HCT116 (cell line): ENCODE measurements at places on chromosomes 2 and 18.

DNA sequence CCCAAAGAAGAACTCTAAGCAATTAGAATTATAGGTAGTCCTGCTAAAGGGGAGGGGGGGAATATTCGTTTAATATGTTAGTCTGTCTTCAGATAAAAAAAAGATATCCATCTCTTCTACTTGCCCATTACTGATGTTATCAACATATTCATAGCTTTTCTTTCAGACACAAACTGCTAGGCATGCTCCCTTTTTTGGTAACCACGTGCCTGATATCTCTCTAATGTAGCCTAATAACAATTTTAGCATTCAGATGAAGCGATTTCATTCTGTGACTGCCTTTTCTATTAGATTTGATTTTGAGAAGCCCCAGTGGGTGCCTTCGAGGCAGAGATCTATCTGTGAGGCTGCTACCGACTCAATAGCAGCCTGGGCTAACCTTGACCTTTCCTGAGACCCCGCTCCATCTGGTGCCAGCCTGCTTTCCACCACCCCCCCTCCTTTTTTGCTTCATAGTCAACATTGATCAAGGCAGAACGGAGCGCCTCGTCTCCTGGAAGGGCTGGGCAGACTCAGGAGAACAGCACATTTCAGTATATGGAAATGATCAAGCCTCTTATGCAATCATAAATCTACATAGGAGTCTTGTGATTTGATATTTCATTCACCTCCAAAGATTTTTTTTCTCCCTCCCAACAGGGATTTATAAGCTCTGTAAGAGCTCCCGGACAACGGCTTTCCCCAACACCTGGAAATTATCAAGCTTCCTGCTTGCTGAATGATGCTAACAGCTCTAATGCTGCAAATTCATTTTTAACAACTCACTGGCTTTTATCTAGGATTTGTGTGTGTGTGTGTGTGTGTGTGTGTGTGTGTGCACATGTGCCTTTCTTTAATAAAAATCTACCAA lies 14.7 kb upstream of the BCL11A start:
- DNase-seq = no peak

DNA sequence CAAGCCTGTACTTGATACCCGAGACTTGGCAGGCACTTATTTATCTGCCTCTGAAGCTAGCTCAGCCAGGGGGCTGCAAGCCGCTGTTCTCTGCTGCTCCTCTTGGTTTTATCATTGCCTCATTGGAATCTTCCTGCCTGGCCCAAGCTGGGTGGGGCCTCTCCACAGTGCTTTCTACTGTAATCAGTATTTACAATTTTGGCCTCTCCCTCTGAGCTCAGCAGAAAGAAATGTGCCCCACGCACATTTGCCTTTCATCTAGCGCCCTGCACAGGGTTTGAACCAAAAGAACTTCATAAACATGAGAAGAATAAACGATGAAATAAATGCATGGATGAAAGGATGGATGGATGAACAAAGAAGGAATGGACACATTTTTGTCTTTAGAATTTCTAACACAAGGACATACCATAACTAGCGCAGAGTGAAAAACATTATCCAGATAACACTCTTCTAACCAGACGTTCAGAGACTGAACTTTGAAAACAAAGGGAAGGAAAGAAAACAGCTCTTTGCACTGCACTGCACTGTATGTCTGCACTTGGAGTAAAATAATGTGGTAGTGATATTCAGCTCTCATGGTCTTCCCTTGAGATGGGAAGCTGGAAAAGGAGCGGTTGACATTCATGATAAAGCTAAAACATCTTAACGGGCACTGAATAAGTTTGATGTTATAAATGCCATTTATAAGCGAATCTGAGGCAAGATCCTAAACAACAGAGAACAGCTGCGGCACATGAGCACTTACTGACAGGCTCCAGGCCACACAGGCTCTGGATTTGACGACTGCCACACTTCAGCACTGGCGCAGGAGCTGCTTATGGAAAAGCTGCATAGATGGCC lies 86.8 kb upstream of the SP3 start:
- DNase-seq = peak; percentile 74

GRCh38 chr18:39935598-39935997 lies 2019.4 kb upstream of the PIK3C3 start:
- no peak for DNase-seq

DNA sequence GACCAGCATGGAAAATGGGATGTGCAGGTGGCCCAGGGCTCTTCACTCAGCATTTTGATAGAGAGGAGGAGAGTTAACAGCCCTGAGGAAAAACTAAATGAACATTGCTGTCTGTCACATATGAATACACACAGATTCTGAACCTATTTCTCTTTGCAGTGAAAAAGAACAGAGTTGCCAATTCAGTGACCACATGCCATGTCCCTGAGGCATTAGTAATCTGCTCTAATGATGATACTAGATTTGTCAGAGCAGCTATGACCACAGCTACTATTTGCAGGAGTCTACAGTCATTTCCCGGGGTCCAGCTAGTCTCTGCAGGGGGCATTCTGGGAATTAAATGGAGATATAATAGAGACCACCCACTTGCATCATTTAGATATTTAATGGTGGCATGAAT lies 267.6 kb downstream of the TMX3 start:
- DNase-seq = no peak

GRCh38 chr18:30929718-30930117 lies 112.8 kb downstream of the DSC3 start:
- no peak for DNase-seq

GRCh38 chr2:11433822-11434221 lies 32.1 kb downstream of the E2F6 start:
- no peak for DNase-seq

- DNase-seq = no peak
Measured at GRCh38 chr2:115075800-115076199, 633.4 kb downstream of the DPP10 start.

DNA sequence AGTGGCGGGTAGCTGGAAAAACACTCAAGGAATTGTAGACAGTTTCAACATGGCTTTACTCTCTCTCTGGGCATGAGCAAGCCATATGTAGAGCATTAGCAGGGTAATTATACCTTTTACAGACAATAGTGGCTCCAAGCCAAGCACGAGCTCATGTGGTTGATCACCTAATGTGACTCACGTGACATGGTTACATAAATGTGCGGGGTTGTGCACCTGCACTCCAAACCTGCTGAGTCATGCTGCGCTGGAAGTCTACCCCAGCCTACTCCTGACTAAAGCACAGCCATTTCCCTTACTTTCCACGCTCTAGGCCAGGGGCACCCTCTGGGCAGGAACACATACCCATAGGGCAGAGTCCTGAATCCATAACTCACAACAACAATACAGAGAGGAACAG lies 232.8 kb downstream of the MBD5 start:
- peak; percentile 6 for DNase-seq

GRCh38 chr2:121356058-121356640 lies 71.1 kb upstream of the TFCP2L1 start:
- peak; percentile 48 for DNase-seq

DNA sequence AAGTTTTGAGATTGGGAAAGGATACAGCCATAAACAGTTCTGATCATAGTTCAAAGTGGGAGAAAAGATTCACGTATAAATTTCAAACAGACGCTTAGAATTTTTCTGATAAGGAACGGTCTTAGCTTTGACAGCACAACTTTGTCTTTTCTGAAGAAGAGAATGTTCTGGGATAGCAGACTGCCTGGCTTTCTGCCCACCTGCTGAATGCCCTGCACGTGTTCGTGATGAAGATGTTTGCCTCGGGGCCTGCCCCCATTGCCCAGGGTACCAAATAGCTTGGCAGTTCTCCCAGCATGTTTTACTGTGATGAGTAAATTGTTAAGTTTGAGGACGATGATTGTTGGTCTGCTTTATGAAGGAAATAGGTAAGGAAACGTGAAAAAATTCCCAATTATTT lies 4.6 kb downstream of the MRPL33 start:
- no peak for DNase-seq

GRCh38 chr2:239695106-239695727 lies 294.4 kb upstream of the HDAC4 start:
- no peak for DNase-seq

- no peak for DNase-seq
Measured at GRCh38 chr18:42271647-42272414, 316.8 kb downstream of the PIK3C3 start.

DNA sequence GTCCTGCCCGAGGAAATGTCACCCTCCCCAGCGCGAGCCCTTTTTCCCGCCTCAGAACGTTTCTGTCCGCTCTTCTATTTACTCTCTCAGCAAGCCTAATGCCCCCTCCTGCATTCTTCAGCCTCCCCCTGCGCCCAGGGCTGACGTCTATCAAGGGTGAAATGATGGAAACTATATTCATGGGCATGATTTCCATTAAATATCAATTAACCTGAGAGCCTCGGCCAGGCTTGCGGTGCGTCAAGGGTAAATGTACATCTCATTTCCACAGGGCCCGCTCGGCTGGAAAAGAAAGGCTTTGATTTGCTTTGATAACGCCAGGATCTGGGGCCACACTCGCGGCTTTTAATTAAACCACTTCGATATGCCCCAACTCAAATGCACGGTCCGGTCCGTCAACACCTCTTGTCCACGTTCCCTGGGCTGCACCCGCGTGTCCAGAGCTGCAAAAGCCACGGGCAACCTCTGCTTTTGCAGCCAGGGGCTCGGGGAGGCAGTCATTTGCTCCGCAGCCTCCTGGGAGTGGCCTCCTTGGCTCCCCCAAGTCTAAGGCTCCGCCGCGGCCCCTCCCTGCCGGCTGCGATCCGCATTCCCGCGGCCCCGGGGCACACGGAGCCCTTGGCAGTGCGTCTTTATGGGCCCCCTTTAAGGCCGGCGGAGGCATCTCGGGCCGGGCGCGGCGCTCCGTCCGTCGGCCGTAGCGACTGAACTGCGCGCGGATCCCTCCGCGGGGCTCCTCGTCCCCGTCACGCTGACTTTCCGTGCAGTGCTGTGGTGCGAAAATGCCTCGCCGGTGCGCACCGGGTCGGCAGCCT lies at the start of gene HOXD8:
Gene HOXD8 (plus strand): TSS at position 724 of the 815 bp plus-strand sequence. CDS start 662 bp downstream, outside the sequence.
- peak; percentile 59 for DNase-seq

GRCh38 chr2:10438688-10439087 lies 9.4 kb downstream of the ODC1 start:
- DNase-seq = no peak

GRCh38 chr2:14944562-14945346 lies 312.2 kb downstream of the LRATD1 start:
- DNase-seq = peak; percentile 29

GRCh38 chr2:112003576-112004252 lies 51.4 kb upstream of the TMEM87B start:
- DNase-seq = no peak

DNA sequence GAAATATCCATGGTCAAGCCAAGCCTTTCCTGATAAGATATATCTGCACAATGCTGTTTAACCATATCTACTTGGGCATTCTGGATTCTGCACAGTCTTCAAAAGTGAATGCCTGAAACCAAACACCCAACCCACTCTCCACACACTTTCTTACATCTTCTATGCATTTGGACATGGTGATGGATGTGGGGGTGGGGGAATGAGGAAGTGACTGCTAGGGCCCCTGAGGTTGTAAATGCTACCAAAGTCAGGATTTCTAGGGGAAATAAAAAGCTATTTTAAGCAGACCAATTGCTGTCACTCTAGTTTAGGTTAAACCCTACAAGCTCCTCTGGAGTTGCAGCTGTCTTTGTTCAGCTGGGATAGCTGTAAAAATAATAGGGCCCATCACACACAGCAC lies 26.7 kb upstream of the TGFA start:
- DNase-seq = no peak

GRCh38 chr2:57080035-57080434 lies 896.2 kb downstream of the CCDC85A start:
- peak; percentile 4 for DNase-seq

DNA sequence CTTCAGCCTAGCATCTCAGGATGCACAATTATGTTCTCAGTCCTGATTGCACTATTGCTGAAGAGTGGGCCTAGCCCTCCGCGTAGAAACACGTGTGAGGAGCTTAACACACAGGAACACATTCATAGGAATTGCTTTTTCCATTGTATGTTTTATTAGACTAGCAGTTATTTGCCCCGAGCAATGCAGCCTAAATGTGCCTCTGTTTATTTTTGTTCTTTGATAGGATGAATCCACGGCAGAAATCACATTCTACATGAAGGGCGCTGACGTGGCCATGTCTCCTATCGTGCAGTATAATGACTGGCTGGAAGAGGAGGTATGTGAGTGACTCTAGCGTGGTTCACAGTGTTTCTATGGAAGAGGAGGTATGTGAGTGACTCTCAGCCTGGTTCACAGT lies 65.9 kb upstream of the NFATC1 start:
- DNase-seq = no peak

GRCh38 chr2:101737478-101738255 lies 40.2 kb downstream of the MAP4K4 start:
- DNase-seq = no peak

DNA sequence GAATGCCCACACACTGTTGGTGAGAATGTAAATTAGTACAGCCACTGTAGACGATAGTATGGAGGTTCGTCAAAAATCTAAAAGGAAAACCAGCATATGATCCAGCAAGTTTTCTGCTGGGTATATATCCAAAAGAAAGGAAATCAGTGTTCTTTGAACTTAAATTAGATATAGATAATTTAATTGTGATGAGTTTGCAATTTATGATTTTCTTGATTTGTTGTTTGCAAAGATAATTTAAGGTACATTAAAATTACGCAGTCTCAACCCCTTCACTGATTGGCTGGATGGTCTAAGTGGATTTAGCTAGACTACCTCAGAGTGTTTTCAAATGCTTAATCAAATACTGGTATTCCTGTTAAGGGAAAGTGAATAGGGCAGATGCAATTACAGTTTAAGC lies 302.2 kb downstream of the GALNT13 start:
- no peak for DNase-seq

- no peak for DNase-seq
Measured at GRCh38 chr2:69943843-69944525, 17.4 kb downstream of the ASPRV1 start.

GRCh38 chr2:36351736-36352349 lies 3.7 kb upstream of the CRIM1 start:
- DNase-seq = peak; percentile 65

DNA sequence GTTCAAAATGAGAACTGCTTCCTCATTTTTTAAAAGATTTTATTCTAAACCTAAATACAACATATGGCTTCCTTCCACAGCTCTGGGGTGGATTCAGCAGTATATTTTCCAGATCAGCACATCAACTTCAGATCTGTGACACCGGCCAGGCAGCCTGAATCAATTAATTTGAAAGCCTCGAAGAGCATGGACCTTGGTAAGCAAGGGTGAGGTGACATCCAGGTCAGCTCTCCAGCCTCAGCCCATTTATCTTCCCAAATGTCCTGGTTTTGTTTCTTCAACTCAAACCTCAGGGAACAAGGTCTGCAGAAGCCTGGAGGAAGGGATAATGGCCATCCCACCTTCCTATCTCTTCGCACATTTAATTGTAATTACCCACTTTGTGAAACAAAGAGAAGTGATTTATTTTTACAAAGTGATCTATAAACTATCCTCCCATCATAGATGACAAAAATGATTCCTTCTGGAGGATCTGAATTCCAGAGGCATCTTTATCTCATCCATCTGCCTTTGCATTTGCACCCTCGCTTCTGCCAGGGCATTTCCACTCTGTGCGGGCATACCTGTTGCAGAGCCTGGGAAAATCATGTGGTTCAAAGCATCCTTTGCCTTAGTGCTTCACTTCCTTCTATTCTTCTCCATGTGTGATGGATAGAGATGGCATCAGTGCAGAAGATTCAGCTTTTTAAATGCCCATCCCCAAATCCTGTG lies 489.0 kb upstream of the NRP2 start:
- no peak for DNase-seq

- no peak for DNase-seq
Measured at GRCh38 chr2:101007415-101008345, 5.6 kb downstream of the RPL31 start.

GRCh38 chr2:53512071-53512826 lies 255.4 kb upstream of the CHAC2 start:
- no peak for DNase-seq
